ENCODE measurements at places on chromosomes 7 and 10. TPM values are rescaled to one million over a fixed set of nuclear protein-coding genes. Genes with fewer than 3 reads are reported as not detected.

- DNase-seq, result no peak
- no peak overlapping the region for H3K27ac ChIP-seq
- H3K4me3 ChIP-seq, result no peak overlapping the region
- H3K4me1 ChIP-seq, result no peaks in the 10 kb centered on the region
- no peaks in the 10 kb centered on the region for H3K36me3 ChIP-seq
These were observed 28.1 kb upstream of the GPR22 start for GRCh38 chr7:107441581-107442422.

- no peaks in the 10 kb centered on the region for H3K4me1 ChIP-seq
- no peak overlapping the region for H3K27ac ChIP-seq
- H3K27me3 ChIP-seq, result no peaks in the 10 kb centered on the region
- no peaks in the 10 kb centered on the region for H3K36me3 ChIP-seq
- DNase-seq, result no peak
These were observed 11.4 kb upstream of the AKR1D1 start for GRCh38 chr7:138064856-138065357.

GRCh38 chr7:156635529-156636385 lies 4.8 kb upstream of the RNF32 start:
- peaks cover 11% of the 10 kb centered on the region for H3K4me1 ChIP-seq
- DNase-seq, result no peak
- H3K27ac ChIP-seq, result no peak overlapping the region
- no peaks in the 10 kb centered on the region for H3K27me3 ChIP-seq

GRCh38 chr10:35306852-35307251 lies 29.5 kb upstream of the CCNY start:
- peaks cover 9% of the 10 kb centered on the region for H3K4me1 ChIP-seq
- H3K27me3 ChIP-seq, result no peaks in the 10 kb centered on the region
- peak overlapping the region; percentile 24 for H3K27ac ChIP-seq
- no peaks in the 10 kb centered on the region for H3K36me3 ChIP-seq
- no peak overlapping the region for H3K4me3 ChIP-seq

GRCh38 chr7:155919391-155920067 lies 107.3 kb upstream of the SHH start:
- no peaks in the 10 kb centered on the region for H3K27me3 ChIP-seq
- no peak overlapping the region for H3K4me3 ChIP-seq
- no peak for DNase-seq
- H3K36me3 ChIP-seq, result no peaks in the 10 kb centered on the region

- no peaks in the 10 kb centered on the region for H3K4me1 ChIP-seq
- no peaks in the 10 kb centered on the region for H3K27me3 ChIP-seq
- no peak overlapping the region for H3K27ac ChIP-seq
- peak; percentile 60 for DNase-seq
- H3K4me3 ChIP-seq, result no peak overlapping the region
These were observed 35.0 kb downstream of the EVX1 start for GRCh38 chr7:27277628-27278027.

DNA sequence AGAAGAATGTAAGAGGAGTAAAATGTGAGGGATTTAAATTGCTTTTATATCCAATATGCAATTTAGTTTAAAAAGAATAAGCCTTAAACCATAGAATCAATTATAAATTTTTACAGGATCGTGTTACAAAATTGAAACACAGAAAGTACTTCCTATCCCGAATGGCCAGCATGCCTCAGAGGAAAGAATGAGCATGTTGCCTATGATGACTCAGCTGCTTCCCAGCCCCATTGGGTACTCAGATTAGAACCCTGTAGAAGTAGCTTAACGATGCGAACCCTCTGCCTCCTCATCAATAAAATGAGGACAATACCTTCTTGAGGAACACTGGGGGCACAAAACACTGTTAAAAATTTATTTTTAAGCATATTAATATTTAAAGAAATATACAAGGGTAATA lies 113.4 kb upstream of the CDK1 start:
- no peaks in the 10 kb centered on the region for H3K4me1 ChIP-seq
- H3K27me3 ChIP-seq, result no peaks in the 10 kb centered on the region

BMPER gene
- 0.78 TPM for total RNA-seq

CTTNBP2 gene
- total RNA-seq, result 18.5 TPM

CCT6A gene
- total RNA-seq, result 75.8 TPM

NPC1L1 gene
- total RNA-seq, result not detected

CALCR gene
- total RNA-seq, result not detected
